Stimulated activated CD4-positive, alpha-beta T cell treated with anti-CD3 and anti-CD28 coated beads, Interleukin-2, amount 100 ng/mL, for 24 hours (primary cell): ENCODE measurements at places on chromosomes 7 and 10.
A peak's percentile ranks its signal among the peaks of the same experiment; 100 is the strongest.

DNA sequence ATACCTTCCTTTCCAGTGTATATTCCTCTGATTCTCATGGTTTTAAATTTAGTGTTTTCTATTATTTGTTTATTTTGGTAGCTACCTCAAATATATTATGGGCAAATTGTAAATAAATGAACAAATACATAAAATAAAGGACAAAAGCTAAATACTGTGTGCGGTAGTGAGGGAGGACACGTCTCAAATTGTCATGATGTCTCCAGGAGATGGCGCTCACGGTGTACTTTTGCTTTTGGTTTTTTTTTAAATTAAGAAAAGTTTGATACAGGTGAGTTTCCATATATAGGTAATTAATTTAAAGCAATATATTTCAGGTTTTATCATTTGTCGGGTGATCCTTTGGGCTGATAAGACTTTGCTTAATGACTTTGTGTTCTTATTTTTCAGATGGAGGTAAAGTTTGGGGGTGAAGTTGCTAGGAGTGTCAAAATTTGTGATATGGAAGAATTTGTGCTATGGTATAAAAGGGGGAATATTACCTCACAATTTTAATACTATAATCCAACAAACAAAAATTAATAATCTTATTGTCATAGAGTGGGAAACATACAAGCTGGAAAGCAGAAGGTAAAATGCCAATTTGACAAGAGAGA lies 68.4 kb upstream of the TMEM229A start:
- no peak for DNase-seq

DNA sequence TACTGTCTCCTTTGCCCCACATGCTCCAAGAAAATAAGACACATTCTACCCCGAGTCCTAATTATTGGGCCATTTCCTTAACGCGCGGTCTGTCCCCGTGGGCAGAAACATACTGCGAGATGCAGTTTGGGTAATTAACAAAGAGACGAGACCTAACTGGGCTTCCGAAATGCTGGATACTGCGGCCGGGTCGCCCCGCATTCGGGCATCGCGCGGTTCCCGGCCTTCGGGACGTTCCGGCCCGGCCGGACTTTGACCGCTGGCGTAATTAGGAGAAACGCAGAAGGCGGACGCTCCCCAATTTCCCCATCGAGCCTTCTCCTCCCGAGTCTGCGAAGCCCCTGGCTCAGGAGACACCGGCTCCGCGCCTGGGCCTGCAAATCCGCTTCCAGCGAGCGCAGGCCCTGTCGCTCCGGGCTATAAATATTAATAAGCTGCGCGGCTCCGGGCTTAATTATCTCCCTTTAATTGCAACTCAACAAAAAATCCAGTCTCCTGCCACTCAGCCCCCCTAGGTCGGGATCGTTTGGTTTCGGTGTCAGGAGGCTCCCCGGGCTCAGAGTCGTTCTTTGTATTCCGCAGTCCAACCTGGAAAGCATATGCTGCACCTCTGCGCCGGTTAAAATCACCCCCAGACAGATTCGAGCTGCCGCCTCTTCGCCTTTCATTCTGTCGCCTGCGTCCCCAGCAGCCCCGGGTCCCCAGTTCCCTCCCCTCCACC lies 131.5 kb downstream of the SPAG6 start:
- DNase-seq = no peak

DNA sequence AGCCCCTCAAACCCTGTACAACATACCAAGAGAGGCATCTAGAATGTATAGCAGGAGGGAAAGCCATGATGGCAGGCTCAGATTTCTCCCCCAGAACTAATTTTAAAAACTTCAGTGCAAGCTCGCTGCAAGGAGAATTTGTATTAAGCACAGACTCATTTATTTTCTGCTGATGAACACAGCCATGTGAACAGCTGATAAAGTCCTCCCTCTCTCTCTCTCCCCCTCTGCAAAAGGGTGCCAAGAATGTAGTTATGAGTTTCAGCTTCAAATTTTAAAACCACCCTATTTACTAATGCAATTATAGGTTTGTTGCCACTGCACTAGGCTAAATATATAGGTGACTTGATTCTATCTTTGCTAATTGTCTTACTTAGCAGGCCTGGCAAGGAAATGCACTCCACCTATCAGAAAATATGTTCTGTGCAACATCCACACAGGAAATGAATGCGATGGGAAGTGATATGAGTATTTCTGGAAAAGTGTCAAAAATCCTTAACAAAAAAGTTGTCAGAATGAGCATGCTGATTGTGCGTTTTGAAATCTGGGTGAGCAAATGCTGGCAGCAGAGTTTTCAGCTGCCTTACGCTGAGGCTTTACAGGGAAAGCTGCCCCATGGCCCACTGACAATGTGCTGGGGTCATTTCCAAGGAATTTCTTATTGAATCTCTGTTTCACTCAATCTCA lies 43.4 kb upstream of the GHITM start:
- DNase-seq = no peak

GRCh38 chr7:143419880-143420279 lies 11.2 kb upstream of the EPHA1 start:
- DNase-seq = no peak

DNA sequence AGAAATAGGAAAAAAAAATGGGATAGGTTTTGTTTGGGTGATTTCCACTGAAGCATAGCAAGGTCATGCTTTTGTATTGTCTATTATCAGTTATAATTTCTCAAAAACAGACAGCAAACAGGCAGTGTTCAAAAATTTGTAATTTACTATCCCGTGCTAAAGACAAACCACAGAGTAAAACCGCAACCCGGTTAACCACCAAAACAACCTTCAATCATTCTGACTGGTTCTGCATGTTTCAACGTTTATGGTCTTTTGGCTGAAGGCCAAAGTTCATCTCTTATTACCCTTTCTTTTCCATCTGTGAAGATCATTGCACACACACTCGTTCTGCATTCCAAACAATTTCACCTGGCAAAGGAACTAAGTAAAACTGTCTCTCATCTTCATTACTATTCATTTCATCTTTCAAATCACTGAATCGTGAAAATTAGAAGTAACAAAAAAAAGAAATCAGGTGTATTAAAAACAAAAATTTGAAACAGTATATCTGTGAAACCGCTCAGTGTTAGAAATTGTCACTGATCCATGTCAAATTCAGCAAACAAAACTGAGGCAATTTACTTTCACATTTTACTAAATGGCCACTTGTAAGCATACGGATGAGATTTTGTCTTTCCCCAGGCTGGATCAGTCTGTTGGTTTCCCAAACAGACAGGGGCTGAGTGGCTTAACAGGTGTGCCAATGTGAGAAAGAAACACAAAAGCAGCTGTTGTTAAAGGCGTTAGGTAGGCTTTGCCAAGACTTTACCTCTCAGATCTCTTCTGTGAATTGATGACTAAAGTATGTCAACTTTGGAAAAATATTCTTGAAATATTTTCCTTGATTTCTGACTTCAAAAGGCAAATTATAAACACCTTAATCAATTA lies 539.6 kb downstream of the CNTNAP2 start:
- DNase-seq = no peak

DNA sequence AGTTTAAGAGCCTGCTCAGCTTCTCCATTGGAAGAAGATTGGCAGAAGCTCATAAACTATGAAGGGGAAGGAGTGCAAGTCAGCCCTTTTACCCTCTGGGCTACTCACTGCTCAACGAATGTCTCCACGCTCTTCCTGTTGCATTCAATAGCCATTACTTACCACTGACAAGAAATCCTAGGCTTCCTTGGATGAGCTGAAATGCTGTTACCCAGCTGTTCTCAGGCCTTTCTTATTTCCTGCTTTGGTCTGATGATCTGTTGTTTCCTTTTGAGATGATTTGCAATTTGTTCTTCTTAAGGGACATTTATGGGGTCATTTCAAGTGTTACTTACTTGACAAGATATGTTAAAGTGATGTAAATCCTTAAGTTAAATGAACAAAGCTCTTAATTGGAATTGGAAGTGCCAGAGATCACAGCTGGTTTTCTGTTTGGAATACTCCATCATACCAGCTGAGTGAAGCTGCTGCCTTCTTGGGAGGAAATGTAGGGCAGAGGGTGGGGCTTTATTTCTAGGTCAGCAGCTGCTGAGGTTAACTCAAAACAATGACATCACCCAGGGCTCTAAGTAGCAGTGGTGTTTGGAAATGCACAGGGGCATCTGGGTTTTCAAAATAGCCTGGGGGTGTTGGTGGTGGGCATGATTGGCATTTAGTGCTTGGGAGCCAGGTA lies 170.0 kb downstream of the PRKCQ start:
- no peak for DNase-seq

- no peak for DNase-seq
Observed at GRCh38 chr7:138701537-138701923, 368 bp upstream of the SVOPL start.

DNA sequence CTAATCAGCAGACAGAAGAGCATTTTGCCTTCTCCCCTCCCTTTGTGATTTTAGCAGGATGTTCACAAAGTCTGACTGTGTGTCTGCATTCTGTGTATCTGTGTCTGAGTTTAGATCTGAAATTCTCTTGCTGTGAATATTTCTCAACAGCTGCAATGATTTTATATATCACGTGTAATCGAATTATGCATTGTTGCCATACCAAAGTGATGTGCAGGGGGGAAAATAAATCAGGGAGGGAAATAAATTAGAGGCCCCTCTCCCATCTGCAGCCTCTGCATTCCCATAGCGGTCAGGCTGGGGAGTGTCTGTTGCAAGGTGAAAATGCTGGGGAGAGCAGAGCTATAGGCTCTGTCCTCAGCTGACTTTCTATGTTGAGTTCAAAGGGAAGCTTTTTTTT lies 209.0 kb downstream of the LRMDA start:
- no peak for DNase-seq

- DNase-seq = no peak
Observed at GRCh38 chr7:55024776-55025175, 6.0 kb downstream of the EGFR start.

DNA sequence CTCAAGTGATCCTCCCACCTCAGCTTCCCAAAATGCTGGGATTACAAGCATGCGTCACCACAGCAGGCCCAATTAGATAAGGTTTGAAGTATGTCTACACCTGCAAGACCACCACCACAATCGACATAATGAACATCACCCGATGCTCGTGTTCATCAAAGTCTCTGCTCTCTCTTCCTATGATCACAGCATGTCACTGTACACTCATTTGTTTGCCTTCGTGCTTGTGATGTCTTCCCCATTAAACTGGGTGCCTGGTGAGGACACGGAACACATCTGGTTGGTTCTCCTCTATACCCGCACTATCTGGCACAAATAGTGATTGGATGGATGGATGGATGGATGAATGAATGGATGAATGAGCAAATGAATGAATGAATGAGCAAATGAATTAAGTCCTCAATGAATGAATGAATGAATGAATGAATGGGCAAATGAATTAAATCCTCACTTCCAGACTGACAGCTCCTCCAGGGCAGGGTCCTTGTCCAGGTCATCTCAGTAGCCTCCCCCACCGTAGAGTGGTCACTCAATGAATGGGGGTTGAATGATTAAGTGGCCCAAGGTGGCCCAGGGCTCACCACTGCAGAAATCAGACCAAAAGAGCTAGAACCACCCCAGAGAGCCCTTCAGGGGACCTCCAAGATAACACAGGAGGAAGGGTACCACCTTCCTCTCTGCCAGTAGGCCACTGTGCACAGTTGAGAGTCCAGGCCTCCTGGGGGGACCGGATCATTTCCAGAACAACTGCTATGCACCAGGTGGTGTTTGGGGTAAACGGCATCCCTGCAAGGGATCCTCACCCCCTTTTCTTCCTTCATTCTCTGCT lies 101.9 kb upstream of the TNRC18 start:
- DNase-seq = no peak

DNA sequence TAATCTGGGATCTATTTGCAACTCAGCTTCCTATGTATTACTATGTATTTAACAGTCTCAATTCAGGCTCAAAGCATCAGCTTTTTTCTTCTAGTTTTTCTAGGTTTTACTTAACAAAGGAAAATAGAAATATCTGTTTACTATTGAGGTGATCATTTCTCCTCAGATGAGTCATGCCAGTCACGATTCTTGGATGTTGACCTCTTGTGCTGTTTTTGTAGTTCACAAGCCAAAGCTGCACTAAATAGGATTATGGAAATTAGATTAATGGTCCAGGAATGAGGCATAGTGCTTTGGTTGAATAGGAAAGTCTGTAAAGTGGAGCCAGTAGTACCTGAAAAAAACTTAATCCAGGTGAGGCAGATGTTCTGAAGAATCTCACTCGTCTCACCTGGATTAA lies 198.3 kb upstream of the KAT6B start:
- DNase-seq = no peak

DNA sequence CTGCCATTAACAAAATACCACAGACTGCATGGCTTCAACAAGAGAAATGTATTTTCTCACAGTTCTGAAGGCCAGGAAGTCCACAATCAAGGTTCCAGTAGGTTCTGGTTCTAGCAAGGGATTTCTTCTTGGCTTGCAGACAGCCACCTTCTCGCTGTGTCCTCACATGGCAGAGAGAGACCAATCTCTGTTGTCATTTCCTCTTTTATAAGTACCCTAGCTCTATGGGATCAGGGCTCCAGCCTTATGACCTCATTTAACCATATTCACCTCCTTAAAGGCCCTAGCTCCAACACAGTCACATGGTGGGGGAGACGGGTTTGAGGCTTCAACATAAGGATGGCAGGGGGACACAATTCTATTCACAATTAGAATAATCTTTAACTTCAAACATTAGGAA lies 23.6 kb downstream of the ABI1 start:
- no peak for DNase-seq

DNA sequence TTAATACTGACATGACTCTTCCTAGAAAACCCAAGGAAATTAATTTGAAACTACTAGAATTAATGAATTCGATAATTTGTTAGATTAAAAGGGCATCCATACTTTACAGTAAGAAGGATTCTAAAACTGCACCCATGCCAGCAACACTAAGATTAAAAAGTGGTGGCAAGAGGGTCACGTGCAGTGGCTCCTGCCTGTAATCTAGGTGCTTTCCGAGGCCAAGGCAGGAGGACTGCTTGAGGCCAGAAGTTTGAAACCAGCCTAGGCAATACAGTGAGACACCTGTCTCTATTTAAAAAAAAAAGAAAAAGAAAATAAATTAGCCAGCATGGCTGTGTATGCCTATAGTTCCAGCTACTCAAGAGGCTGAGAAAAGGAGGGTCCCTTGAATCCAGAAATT lies 58.2 kb downstream of the SRPK2 start:
- no peak for DNase-seq

GRCh38 chr10:44459671-44460070 lies 74.8 kb upstream of the CXCL12 start:
- DNase-seq = no peak

DNA sequence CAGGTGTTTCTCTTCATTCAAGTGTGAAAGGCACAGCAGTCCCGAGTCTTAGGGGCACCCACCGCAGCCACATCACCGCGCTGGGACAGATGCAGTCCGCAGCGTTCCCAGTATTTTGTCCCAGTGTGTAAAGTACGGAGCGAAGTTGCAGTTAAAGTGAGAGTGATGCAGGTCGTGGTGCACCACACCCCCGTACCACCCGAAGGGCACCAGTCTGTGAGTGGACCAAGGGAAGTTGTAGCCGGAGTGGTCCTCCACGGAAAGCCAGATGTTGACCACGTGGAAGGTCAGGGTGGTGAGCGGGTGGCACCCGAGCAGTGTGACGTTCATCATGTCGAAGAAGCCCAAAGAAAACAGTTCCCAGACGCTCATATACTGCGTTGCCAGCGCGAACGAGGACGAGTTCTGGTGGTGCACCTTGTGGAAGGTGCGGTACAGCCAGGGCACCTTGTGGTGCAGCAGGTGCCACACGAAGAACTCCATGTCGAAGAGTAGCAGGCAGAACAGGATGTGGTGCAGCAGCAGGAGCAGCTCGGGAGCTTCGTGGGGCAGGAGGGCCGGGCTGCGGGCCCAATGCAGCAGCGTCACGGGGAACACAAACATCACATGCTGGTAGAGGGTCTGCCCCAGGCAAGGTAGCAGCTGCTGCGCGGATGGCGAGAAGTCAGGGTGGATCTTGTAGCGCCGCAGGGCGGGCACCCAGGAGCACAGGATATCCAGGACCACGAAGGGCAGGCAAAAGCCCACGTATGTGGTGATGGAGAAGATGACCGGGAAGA lies 526 bp downstream of the CH25H start:
- peak; percentile 35 for DNase-seq
